ENCODE measurements at places on chromosomes 3 and 15. TPM values are rescaled to one million over a fixed set of nuclear protein-coding genes. Genes with fewer than 3 reads are reported as not detected.

GRCh38 chr3:156424758-156425157, 130.2 kb downstream of the SSR3 start:
- DNase-seq: no peak

GRCh38 chr3:197858598-197858997, 67.5 kb downstream of the LRCH3 start:
- DNase-seq: no peak

DNA sequence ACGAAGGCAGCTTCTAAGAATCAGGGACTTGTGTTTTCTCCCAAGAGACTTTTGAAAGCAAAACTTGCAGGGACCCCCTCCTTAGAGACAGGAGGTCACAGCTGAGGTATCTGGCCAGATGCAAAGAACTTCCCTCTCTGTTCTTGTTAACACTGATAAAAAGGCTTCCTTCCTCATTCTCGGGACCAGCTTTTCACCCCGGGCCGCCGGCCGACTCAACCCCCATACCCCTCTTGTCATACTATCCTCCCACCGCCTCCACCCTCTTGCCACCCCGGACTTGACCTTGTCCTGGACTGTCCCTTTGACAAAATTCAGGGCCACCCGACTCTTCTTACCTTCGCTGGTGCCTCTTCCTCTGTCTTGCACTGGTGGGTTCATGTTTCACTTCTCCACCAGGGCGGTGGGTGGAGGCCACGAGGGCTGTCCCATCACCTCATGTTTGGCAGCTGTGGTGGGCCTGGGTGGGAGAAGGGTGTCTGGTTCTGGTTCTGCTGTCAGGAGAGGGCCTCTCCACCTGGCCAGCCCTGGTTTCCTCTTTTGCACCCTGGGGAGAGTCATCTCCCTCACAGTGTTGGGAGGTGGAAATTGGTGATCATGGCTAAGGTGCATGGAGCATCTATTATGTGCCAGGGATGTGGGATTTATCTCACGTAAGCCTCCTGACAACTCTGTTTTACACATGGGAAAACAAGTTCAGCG, 32.5 kb downstream of the BHLHE40 start:
- DNase-seq: no peak

GRCh38 chr15:77591968-77592613, 40.6 kb downstream of the LINGO1 start:
- no peak for DNase-seq

GRCh38 chr3:97884586-97885123, 62.8 kb downstream of the CRYBG3 start:
- DNase-seq: no peak

GRCh38 chr3:54781728-54782127, 146.1 kb downstream of the LRTM1 start:
- DNase-seq: no peak

DNA sequence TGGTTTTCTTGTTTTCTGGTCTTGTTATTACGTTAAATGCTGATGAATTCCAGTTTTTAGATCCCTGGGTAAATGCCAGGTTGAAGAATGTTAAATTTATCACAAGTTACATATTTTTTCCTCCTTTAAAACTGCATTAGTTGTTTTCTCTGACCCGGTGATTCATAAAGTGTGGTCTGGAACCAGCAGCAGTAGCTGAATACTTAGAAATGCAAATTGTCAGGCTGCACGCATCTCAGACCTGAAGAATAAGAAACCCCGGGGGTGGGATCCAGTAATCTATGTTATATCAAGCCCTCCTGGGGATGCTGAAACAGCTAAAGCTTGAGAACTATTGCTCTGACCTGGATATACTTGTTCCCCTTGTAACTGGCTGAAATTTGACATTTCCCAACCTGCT, 69.1 kb downstream of the PEX5L start:
- DNase-seq: no peak

GRCh38 chr3:40494698-40495097, 11.1 kb upstream of the ZNF620 start:
- no peak for DNase-seq

CRYGS gene
- total RNA-seq: 0.75 TPM

MYRIP gene
- total RNA-seq: 2.6 TPM
